ENCODE measurements at places on chromosomes 1 and 21.
A peak's percentile ranks its signal among the peaks of the same experiment; 100 is the strongest.

GRCh38 chr1:54583871-54584270, 35.8 kb downstream of the ACOT11 start:
- no peak for DNase-seq

GRCh38 chr1:101175466-101175865, 61.4 kb upstream of the S1PR1 start:
- no peak for DNase-seq

DNA sequence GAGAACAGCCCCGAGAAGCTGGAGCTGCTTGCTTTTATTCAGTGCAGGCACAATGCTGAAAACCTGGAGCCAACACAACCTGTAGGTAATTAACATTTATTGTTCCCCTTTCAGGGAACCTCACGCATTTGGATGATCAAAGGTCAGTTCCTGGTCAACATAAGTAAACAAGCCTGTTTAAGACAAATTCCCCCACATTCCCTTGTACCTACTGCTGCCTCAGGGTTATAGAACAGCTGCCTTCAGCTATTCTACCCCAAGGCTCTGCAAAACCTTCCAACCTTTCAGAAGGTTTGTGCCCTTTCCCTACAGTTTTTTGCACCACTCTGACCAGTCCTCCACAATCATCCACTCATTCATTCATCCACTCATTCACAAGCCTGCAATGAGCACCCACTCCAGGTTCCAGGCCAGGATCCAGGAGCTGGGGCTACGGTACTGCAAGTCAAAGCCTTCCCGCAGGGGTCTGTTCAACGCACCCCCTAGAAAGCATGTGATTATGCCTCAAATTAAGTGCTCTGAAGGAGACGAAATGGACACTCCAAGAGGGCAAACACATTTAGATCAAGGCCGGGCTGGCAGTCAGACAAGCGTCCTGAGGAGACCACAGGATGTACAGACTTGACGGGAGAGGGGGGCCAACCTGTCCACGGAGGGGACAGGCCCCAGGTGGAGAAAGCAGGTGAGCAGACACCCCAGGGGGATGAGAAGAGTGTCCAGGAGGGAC, 683.9 kb downstream of the MATN1 start:
- no peak for DNase-seq

GRCh38 chr1:113930499-113931161, 1.5 kb downstream of the HIPK1 start:
- DNase-seq, result peak; percentile 68

DNA sequence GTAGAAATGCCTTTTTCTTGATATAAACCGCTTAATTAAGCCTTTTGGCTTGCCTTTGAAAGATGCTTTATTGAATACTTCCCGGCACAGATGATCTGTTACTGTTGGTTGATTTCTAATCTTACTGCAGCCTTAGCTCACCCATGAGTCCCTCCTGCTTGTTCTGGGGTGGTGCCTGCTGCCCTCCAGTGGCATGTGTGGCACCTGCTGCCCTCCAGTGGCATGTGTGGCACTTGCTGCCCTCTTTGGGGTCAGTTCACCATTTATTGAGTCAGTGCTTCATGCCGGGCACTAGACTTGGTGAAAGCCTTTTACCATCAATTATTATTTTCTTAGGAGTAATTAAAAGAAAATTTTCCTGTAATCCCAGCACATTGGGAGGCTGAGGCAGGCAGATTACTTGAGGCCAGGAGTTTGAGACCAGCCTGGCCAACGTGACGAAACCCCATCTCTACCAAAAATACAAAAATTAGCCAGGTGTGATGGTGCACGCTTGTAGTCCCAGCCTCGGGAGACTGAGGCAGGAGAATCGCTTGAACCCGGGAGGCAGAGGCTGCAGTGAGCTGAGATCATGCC, 54.3 kb downstream of the ADARB1 start:
- peak; percentile 84 for DNase-seq

- DNase-seq, result no peak
Measured at GRCh38 chr21:32088471-32088870, 190.4 kb downstream of the MIS18A start.

DNA sequence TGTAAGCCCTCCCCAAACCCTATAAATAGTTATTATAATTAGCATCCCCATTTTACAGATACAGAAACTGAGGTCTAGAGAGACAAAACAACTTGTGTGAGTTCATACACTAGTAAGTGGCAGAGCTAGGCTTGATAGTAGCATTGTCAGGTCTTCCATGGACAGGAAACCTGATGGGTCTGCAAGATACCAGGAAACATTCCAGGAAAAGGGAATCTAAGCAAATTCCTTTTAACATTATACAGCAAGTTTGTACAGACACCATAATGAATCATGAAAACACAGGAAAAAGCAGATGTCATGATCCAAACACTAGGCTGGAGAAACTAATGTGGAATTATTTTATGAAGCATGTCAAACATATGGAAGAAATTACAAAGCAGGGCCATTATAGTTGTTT, 89.1 kb upstream of the KCNK2 start:
- no peak for DNase-seq

DNA sequence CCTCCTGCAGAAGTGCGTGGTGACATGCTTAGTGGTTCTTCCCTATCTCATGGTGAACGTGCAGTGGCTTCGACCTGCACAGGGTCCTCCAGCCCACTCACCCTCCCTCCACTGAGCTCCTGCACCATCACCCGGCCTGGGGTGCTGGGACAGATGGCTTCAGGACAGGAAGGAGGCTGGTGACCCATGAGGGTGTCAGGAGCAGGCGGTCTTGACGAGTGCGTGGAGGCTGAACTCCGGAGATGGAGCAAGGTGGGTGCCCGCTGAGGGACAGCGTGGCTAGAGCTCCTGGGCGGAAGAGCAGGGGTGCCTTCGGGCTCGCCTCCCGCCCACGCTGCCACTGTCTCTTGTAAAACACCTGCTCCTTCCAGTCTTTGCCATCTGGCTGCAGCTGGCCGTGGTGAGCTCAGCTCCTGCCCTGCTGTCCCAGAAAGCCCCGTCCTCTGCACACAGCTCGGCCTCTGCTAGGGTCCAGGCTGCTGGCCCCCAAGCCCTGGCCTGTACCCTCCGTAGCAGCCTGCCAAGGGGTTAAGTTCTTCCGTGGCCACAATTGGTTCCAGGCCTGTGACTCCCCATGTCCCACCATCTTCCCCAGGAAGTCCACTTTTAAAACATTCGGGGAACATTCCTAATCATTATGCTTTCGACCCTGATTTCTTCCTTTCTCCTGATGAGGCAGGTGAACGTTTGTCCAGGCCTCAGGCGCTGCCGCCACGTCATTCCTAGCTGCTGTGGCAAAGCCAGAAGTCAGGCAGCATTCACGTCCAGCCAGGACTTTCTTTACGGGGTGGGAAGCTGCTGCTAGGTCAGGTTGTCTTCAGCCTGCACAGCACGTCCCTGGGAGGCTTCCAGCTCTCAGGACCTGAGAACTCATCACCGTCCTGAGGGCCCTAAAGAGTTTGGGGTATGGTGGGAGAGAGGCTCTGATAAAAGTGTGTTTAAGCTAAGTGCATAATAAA, 8.1 kb downstream of the KRTAP10-1 start:
- DNase-seq, result no peak

DNA sequence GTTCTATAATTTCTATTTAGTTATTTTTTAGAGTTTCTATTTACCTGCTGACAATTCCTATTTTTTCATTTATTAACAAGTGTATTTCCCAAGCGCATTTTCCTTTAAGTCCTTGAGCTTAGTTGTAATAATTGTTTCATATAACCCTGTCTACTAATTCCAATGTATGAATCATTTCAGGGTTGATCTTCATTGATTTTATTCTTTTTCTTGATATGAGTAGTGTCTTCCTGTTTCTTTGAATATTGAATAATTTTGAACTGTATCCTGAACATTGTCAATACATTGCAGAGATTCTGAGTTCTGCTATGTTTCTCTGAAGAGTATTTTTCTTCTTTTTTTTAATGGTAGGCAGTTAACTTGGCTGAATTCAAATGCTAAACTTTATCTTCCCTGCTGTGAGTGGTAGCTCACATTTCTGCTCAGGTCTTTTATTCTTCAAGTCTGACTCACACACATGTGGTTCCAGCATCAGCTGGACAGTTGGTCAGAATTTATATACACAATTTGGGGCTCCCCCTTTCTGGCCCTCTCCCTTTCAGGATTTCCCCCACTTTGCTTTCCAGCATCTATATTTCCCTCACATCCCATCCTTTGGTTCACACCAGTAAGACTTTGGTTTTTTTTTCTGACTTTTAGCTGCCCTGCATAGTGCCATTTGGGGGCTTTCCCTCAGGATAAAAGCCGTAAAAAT, 54.4 kb upstream of the WDR26 start:
- DNase-seq, result no peak

DNA sequence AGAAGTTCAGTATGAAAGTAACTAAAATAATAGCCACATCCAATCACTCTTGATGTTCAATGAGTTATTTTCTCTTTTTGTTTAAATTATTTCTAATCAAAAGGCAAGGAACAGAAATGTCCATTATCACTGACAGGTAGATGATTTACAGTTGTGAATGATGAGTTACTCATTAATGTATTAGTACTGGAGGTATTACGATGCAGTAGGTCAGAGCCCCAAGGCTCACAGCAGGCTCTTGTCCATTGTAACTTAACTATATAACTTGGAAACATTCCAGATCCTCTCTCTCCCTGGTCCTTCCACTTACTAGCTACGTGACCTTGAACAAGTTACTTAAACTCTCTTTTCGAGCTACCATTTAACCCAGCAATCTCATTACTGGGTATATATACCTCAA, 39.5 kb downstream of the CRB1 start:
- DNase-seq, result no peak

DNA sequence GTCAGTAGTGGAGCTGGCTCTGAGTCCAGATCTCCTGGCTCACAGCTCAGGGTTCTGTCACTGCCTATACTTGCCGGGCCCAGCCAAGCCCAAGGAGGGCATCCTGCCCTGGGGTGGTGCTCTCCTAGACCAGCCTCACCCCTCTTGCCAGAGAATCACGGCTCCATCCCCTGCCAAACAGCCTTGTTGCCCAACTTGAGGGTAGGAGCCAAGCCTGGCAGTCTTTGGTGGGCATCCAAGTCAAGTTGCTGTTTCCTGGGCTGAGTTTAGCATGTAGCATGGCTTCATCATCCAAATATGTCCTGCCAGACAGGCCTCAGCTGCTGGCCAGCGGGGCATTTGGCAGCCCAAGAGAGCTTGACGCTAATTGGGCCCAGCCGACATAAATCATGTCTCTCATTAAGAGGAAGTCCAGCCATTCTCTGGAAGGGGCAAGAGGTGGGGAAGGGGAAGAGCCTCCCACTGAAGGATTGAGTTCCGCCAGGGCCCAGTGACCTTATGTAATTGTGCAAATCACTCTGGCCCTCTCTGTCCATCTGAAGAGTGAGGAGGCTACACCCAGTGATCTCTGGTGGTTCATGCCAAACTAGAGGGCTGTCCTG, 22.6 kb upstream of the TRABD2B start:
- no peak for DNase-seq

DNA sequence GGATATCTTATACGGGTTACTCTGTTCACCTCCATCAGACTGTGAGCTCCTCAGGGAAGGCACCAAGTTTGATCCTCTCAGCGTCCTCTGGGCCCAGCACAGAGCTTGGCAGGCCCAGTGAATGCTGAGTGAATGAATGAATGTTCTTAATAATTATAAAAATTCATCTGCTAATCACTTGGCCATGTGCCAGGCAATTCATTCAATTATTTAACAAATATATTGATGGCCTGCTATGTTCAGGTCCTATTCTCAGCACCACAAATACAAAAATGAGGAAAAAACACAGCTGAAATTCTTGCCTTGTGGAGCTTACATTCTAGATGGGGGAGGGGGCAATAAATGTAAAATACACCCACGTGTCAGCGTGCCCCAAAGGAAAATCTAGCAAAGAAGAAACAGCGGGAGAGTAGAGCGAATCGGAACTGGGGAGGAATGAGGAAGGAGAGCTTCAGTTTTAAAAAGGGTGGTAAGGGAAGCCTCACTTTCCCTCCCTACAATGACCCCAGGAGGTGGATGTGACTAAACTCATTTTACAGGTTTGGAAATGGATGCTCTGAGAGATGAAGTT, 15.8 kb downstream of the CDCP2 start:
- no peak for DNase-seq

DNA sequence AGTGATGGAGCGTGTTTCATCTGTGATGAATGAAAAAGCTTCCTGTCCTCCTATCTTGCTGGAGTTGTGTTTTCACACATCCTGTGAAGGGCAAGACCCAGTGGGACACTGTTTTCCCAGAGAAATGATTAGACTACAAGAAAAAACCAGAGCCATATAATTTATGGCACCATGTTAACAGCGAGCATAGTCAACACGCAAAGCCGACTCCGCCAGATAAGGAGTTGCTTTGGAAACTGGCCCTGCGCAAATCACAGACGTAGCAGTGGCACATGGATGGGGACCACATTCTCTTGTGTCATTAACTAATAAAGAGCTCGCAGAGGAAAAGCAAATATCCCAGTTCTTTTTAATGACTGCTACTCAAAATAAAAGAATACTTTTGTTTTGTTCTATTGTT, 471.2 kb upstream of the RUNX1 start:
- no peak for DNase-seq

DNA sequence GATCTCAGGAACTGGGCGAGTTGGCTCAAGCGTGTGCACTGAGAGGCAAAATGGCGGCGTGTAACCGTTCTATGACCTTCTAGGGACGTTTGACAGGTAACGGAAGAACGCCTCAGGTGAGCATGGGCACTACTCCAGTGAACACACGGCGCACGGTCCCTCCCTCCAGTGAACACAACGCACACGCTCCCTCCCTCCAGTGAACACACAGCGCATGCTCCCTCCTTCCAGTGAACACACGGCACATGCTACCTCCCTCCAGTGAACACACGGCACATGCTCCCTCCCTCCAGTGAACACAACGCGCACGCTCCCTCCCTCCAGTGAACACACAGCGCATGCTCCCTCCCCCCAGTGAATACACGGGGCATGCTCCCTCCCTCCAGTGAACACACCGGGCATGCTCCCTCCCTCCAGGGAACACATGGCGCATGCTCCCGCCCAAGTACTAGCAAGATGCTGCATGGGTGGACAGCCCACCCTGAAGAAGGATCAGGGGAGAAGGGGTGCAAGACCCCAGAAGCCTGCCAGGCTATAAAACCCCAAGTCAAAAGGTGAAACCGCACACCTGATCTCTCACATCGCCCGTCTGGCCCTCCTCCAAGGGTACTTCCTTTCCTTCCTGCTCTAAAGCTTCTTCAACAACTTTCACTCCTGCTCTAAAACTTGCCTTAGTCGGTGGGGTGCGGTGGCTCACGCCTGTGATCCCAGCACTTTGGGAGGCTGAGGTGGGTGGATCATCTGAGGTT, 3.5 kb downstream of the C1orf159 start:
- DNase-seq, result no peak

- no peak for DNase-seq
Measured at GRCh38 chr1:186202776-186203175, 172.3 kb downstream of the TPR start.

GRCh38 chr21:28758042-28758882, 234.4 kb downstream of the LTN1 start:
- no peak for DNase-seq

- DNase-seq, result no peak
Measured at GRCh38 chr1:244665771-244666217, 12.9 kb downstream of the DESI2 start.

GRCh38 chr1:23657659-23658275, 33.8 kb upstream of the RPL11 start:
- peak; percentile 62 for DNase-seq

DNA sequence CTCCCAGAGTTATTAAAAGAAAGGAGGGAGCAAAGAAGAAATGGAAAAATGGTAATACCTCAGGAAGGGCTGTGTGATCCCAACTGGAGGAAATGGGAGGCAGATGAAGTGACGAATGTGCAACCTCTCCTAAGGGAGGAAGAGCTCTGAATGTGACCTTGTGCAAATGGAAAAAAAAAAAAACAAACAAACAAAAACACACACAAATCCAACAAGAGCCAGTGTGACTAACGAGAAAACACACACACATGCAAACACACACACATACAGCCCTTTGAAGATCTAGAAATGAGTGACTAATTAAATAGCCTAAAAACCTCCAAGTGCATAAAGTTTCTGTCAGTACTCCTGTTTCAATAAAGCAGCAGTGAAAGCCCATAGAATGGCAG, 49.0 kb downstream of the CCN1 start:
- no peak for DNase-seq

All from GM12865 (cell line).